ENCODE measurements at places on chromosomes 16 and 17.
A peak's percentile ranks its signal among the peaks of the same experiment; 100 is the strongest.

GRCh38 chr16:87897521-87898505 lies 28.5 kb upstream of the SLC7A5 start:
- peak; percentile 34 for DNase-seq
- H3K4me1 ChIP-seq: peaks cover 37% of the 10 kb centered on the region
- no peaks in the 10 kb centered on the region for H3K36me3 ChIP-seq
- H3K4me3 ChIP-seq: no peak overlapping the region
- no peaks in the 10 kb centered on the region for H3K27me3 ChIP-seq

DNA sequence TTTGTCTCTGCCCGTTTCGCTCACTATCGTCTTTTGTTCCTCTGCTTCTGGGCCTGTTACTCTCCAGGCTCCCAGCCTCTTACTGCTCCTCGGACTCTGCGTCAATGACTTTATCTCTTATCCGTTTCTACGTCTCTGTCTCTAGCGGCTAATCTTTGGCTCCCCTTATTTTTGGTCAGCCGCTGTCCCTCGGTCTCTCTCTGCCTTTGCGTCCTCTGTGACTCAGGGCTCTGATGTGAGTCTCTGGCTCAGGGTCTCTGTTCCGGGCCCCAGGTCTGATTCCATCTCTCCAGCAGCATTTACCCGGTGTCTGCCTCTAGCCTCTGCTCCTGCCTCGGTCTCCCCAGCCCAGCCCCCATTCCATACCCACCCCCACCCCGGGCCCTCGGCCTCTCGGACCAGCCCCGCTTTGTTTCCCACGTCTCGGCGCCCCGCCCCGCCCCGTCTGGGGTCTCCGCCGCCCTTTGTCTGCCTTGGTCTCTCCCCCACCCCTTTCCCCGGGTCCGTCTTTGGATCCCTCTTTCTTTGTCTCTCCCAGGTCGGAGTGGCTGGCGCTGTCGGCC lies 547 bp upstream of the ZNF48 start:
- H3K36me3 ChIP-seq: peaks cover 18% of the 10 kb centered on the region
- no peak for DNase-seq
- H3K4me1 ChIP-seq: peaks cover 22% of the 10 kb centered on the region

- no peak for DNase-seq
- no peaks in the 10 kb centered on the region for H3K27me3 ChIP-seq
- no peaks in the 10 kb centered on the region for H3K36me3 ChIP-seq
- no peaks in the 10 kb centered on the region for H3K4me1 ChIP-seq
- H3K4me3 ChIP-seq: no peak overlapping the region
Measured at GRCh38 chr16:82926500-82926899, 299.7 kb downstream of the CDH13 start.

GRCh38 chr17:57466017-57466471 lies 209.7 kb downstream of the MSI2 start:
- H3K36me3 ChIP-seq: no peaks in the 10 kb centered on the region
- no peak for DNase-seq
- no peak overlapping the region for H3K27ac ChIP-seq
- peaks cover 9% of the 10 kb centered on the region for H3K4me1 ChIP-seq

DNA sequence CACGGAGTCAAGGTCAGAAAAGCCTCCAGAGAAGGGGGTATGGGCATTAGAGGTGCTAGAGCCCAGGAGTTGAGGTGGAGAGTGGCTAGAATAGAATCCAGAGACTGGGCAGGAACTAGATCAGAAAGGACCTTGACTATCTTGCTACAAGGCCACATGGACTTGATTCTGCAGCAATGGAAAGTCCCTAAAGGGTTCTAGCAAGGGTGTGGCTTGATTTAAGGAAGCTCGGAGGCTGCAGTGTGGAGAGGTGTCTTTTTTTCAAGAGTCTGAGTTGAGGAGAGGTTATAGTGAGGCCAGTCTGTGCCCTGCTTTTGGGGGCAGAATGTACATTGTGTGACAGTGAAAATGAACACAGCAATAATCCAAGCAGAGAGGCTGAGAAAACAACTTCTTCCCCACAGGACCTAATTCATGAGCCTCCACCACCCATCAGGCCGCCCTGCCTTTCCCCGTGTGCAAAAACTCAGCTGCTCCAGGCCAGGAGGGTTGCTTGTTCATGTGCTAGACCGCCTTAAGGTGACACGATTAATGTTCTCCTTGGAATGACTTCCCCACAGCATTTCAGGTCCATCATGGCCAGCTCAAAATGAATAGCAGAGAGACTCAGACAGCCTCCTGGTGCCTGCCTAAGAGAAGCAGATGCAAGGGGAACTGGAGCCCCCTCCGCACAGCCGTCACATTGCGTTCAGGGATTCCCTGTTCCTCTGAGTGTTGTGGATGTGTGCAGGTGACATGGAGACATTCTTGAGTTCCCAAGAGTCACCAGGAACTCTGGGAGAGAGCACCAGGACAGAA lies 8.7 kb upstream of the BEAN1 start:
- no peaks in the 10 kb centered on the region for H3K4me1 ChIP-seq
- no peak overlapping the region for H3K27ac ChIP-seq
- H3K36me3 ChIP-seq: no peaks in the 10 kb centered on the region
- DNase-seq: no peak

GRCh38 chr17:37430051-37430627 lies 23.5 kb downstream of the TADA2A start:
- H3K4me1 ChIP-seq: no peaks in the 10 kb centered on the region
- DNase-seq: no peak
- no peaks in the 10 kb centered on the region for H3K27me3 ChIP-seq
- H3K27ac ChIP-seq: no peak overlapping the region
- H3K4me3 ChIP-seq: no peak overlapping the region

- H3K4me3 ChIP-seq: no peak overlapping the region
- no peaks in the 10 kb centered on the region for H3K36me3 ChIP-seq
- DNase-seq: no peak
- no peaks in the 10 kb centered on the region for H3K4me1 ChIP-seq
Measured at GRCh38 chr16:86471896-86472295, 38.4 kb upstream of the FOXF1 start.

- no peaks in the 10 kb centered on the region for H3K27me3 ChIP-seq
- no peak overlapping the region for H3K4me3 ChIP-seq
- no peak for DNase-seq
- H3K4me1 ChIP-seq: no peaks in the 10 kb centered on the region
Measured at GRCh38 chr17:34206569-34206968, 48.5 kb upstream of the CCL2 start.

DNA sequence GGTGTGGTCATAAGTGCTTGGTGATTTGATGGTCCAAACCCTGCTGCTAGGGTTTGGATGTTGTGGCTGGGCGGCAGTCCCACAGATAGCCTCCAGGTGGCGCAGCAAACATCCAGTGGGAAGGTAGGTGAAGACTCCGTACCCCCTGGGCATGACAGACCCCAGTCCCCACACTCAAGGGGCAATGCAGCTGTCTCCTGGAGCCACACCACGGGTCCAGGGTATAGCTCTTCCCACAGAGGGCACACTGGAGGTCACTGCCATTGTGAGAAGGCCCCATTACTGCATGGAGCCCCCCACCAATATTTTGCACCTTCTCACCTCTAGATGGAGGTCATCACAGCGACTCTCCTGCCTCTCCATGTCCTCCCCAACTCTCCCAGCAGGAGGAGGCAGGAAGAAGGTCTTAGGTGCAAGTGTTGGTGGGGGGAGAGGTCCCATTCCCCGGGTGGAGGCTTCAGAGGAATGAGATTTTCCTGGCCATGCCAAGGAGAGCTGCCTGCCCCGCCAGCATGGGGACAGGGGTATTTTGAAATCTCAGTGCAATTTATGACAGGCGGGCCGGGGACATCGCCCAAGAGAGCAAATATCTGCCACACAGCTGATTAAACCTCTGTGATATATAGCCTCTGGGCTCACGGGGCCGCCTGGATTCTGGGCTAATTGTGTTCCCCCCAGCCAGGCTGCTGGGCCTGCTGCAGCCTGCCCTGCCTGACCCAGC lies 17.1 kb upstream of the C17orf113 start:
- peaks cover 7% of the 10 kb centered on the region for H3K4me1 ChIP-seq
- peaks cover 2% of the 10 kb centered on the region for H3K27me3 ChIP-seq
- H3K27ac ChIP-seq: no peak overlapping the region

All from naive thymus-derived CD4-positive, alpha-beta T cell (primary cell).